WTC11 (cell line): ENCODE measurements at places on chromosomes 16 and 17. TPM values are rescaled to one million over a fixed set of nuclear protein-coding genes. Genes with fewer than 3 reads are reported as not detected.
A peak's percentile ranks its signal among the peaks of the same experiment; 100 is the strongest.

Gene SP6
- 2.0 to 3.3 TPM (median 2.3 TPM) in 3 replicates for total RNA-seq

Gene C16orf96
- total RNA-seq, result 1.3 to 2.1 TPM (median 1.5 TPM) in 3 replicates

Gene TMEM235
- 0.24 to 0.41 TPM (median 0.27 TPM) in 3 replicates for total RNA-seq

Gene INTS2
- total RNA-seq, result 24.1 to 24.9 TPM (median 24.3 TPM) in 3 replicates

Gene ITGAL
- total RNA-seq, result 0.64 to 1.1 TPM (median 1.0 TPM) in 3 replicates

GRCh38 chr17:60395508-60396065, 3.7 kb upstream of the USP32 start:
- no peak for DNase-seq
- no peak overlapping the region for H3K27ac ChIP-seq
- no peaks in the 10 kb centered on the region for H3K36me3 ChIP-seq
- no peaks in the 10 kb centered on the region for H3K27me3 ChIP-seq
- peaks cover 16% of the 10 kb centered on the region for H3K4me1 ChIP-seq
- no peak overlapping the region for H3K4me3 ChIP-seq

GRCh38 chr17:59440757-59441463, 109.5 kb downstream of the YPEL2 start:
- H3K4me3 ChIP-seq, result no peak overlapping the region
- no peaks in the 10 kb centered on the region; the same call in 1 of the 2 replicates for H3K27me3 ChIP-seq
- H3K27ac ChIP-seq, result no peak overlapping the region
- H3K4me1 ChIP-seq, result peaks cover 3% of the 10 kb centered on the region
- no peaks in the 10 kb centered on the region for H3K36me3 ChIP-seq

DNA sequence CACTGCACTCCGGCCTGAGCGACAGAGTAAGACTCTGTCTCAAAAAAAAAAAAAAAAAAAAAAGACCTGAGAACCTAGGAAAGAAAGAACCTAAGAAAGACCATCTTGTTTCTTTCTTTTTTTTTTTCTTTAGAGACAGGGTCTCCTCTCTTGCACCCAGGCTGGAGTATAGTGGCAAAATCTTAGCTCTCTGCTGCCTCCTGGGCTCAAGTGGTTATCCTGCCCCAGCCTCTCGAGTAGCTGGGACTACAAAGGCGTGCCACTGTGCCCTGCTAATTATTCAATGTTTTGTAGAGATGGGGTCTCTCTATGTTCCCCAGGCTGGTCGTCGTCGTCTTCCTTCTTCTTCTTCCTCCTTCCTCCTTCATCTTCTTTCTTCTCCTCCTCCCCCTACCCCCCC, 7.8 kb upstream of the BIRC5 start:
- H3K4me3 ChIP-seq, result no peak overlapping the region
- no peaks in the 10 kb centered on the region for H3K27me3 ChIP-seq
- no peaks in the 10 kb centered on the region for H3K4me1 ChIP-seq

DNA sequence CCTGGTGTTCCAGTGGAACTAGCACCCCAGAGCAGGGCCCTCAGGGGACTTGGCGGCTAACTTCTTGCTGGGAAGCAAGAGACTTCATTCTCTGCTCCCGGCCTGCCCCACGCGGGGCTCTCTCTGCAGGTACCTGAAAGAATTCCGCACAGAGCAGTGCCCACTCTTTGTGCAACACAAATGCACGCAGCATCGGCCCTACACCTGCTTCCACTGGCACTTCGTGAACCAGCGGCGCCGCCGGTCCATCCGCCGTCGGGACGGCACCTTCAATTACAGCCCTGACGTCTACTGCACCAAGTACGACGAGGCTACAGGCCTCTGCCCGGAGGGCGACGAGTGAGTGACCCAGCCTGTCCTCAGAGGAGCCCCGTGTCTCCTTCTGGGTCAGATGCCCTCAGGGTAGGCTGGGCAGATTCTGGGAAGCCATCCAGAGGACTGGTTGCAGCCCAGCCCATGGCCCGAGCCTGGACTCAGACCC, 25.1 kb downstream of the UNK start:
- H3K27me3 ChIP-seq, result no peaks in the 10 kb centered on the region
- DNase-seq, result no peak
- no peak overlapping the region for H3K27ac ChIP-seq
- no peak overlapping the region for H3K4me3 ChIP-seq

DNA sequence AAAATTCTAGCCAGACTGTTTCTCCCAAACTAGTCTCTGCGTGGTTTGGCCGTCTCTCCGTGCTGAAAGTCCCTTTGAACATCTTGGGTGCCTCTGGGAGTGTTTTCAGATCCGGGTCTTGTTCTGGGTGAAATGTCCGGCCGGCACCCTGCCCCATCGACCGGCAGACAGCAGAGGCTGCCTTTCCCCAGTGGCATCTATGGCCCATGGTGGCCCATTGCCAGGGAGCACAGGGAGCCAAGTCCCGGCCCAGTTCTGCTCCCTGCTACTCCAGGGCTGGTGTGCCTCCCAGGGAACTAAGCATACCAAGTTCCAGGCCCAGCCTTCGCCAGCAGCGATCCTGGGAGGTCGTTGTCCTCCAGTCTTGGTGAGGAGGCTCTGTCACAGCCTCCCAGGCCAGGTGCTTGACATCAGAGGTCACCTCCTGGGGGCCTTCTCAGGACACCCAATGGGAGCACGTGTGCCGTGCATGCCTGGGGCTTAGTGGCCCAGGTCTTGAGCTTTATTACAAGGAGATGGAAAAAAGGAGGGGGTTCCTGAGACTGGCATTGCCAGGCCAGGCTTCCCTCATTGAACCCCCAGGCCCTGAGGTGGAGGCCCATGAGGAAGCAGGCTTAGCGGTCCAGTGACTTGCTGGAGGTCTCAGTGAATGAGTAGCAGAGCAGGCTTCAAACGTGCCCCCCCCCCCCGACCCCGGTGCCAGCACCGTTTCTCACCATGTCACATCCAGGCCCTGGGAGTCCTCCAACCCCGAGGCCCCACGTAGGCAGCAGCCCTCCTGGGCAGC, 54.0 kb downstream of the PGS1 start:
- H3K36me3 ChIP-seq, result peaks cover 9% of the 10 kb centered on the region; the same call in 1 of the 2 replicates

- DNase-seq, result peak; percentile 61
- H3K4me3 ChIP-seq, result no peak overlapping the region; the same call in none of the 2 replicates
- 0 out of 2 replicates have a peak, but pooled peaks cover 6% of the 10 kb centered on the region for H3K36me3 ChIP-seq
- H3K27me3 ChIP-seq, result peaks cover 7% of the 10 kb centered on the region
Observed at GRCh38 chr16:84141143-84141670, 3.8 kb downstream of the HSDL1 start.

DNA sequence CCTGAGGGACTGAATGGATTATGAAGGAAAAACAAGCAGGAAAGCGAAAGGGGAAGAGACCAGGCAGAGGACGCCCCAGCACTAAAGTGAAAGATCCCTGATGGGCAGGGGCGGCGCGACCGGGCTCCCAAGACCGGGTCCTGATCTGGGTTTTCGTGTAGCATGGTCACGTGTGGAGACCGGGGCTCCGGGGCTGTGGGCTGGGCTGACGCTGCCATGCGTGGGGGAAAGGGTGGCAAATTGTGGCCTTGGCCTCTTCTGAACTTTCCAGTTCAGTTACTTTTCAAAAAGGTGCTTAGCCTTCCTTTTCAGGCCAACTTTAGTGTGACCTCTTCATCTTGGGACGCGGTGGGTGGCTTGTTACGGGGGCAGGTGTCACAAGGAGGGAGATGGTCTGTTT, 57.5 kb downstream of the METRNL start:
- H3K36me3 ChIP-seq, result peaks cover 4% of the 10 kb centered on the region
- no peak for DNase-seq
- H3K4me3 ChIP-seq, result no peak overlapping the region
- no peak overlapping the region for H3K27ac ChIP-seq
- no peaks in the 10 kb centered on the region for H3K4me1 ChIP-seq

GRCh38 chr17:48728232-48729231, at the start of gene HOXB13:
HOXB13 (minus strand) TSS chr17:48728750; CDS start chr17:48728593, 157 bp downstream.
- no peaks in the 10 kb centered on the region for H3K36me3 ChIP-seq
- peaks cover 42% of the 10 kb centered on the region for H3K4me1 ChIP-seq
- peak within 1 kb of the TSS; percentile 81 for H3K27ac ChIP-seq
- DNase-seq, result no peak

DNA sequence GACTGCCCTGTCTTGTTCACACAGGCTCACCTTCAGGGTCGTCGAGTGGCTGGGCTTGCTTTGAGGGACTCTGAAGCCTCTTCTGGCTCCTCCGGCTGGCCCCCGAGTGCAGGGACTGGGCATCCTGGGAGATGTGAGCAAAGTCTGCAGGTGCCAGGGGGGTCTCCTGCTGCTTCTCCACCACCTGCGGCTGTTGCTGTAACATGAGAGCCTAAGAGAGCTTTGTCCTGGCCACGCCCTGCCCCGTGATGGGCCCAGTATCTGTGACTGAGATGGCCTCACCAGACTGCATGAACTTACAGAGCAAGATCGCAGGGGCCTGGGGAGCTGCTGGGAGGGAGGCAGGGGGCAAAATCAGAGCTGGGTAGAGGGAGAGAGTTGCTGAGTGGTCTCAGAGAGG, 12.5 kb downstream of the ERN2 start:
- peak overlapping the region; percentile 88 for H3K27ac ChIP-seq
- H3K27me3 ChIP-seq, result peaks cover 16% of the 10 kb centered on the region
- peak; percentile 65 for DNase-seq

DNA sequence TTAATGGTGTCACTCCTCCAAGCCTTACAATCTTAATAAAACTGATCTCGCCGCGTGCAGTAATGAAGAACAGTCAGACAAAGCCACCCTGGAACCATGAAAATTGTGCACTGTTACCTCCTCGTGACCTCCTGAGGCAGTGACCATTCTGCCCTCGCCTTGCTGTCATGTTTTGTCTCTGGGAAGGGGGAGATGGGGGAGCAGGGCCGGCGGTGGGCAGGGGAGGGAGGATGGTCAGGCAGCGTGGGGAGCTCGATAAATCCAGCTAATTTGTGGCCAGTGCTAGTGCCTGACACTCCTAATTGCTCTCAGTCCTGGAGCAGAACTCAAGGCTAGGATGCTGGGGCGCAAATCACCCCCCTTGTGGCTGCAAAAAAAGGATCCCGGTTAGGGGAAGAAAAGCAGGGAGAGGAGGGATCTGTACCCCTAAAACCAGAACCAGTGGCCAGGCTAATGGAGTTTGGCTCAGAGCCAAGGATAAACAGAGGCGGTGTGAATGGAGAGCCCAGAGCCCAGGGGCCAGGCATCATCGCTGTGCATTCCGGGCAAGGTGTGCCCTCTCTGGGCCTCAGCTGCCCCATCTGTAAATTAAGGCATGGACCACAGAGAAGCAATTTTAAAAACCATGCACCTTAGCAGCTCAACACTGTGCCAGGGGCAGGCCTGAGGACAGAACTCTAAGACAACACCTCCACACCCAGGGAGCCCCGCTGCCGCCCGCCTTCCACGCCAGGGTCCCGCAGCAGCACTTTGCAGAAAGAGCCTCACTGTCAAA, 113.3 kb downstream of the ZNF423 start:
- H3K36me3 ChIP-seq, result no peaks in the 10 kb centered on the region
- DNase-seq, result no peak
- peak overlapping the region; percentile 69; the same call in 1 of the 2 replicates for H3K27ac ChIP-seq
- H3K4me3 ChIP-seq, result no peak overlapping the region
- peaks cover 40% of the 10 kb centered on the region for H3K4me1 ChIP-seq

DNA sequence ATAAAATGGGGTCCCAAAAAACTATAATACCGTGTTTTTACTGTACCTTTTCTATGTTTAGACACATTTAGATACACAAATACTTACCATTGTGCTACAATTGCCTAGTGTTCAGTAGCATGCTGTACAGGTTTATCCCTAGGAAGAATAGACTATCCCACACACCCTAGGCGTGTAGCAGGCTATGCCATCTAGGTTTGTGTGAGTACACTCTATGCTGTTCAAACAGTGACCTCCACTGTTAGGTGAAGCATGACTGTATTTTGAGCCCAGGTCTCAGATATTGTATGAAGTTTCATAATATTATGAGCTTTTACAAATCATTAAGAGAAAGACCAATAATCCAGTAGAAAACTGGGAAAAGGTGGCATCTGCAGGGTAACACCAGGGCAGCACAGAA, 23.6 kb downstream of the MILR1 start:
- no peak overlapping the region for H3K27ac ChIP-seq
- H3K4me1 ChIP-seq, result peaks cover 16% of the 10 kb centered on the region
- no peak overlapping the region for H3K4me3 ChIP-seq
- peaks cover 6% of the 10 kb centered on the region for H3K36me3 ChIP-seq
- no peak for DNase-seq
- no peaks in the 10 kb centered on the region; the same call in 1 of the 2 replicates for H3K27me3 ChIP-seq

- peaks cover 19% of the 10 kb centered on the region for H3K4me1 ChIP-seq
- no peak overlapping the region for H3K27ac ChIP-seq
- no peak overlapping the region for H3K4me3 ChIP-seq
- H3K27me3 ChIP-seq, result no peaks in the 10 kb centered on the region
- DNase-seq, result peak; percentile 7
Observed at GRCh38 chr17:231191-231965, 49.9 kb upstream of the DOC2B start.

DNA sequence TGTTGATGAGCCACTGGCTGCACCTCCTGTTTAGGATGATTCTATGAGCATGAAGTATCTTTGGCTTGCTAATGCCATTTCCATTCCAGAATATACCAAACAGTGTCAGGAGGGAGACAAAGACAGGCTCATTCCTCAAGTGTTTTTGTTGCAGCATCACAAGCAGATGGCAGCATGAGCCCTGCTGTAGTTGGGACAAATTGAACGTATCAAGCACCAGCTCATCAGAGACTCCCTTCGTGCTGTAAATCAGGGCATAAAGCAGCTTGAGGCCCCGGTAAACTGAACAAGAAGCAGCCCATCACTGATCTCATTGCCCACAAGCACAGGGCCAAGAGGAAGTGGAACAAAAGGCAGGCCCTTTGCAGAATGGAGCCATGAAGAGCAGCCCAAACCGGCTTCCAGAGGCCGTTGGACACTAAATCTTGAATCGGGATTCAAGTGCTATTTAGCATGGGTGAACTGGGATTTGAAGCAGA, 45.9 kb upstream of the HS3ST3A1 start:
- H3K4me3 ChIP-seq, result no peak overlapping the region
- no peak overlapping the region for H3K27ac ChIP-seq
- no peak for DNase-seq
- no peaks in the 10 kb centered on the region for H3K36me3 ChIP-seq
- H3K27me3 ChIP-seq, result no peaks in the 10 kb centered on the region

GRCh38 chr17:39662551-39663339, 2.4 kb upstream of the TCAP start:
- DNase-seq, result peak; percentile 36
- H3K4me1 ChIP-seq, result peaks cover 46% of the 10 kb centered on the region
- H3K36me3 ChIP-seq, result peaks cover 12% of the 10 kb centered on the region
- no peak overlapping the region for H3K4me3 ChIP-seq
- no peak overlapping the region for H3K27ac ChIP-seq

- H3K4me3 ChIP-seq, result no peak overlapping the region
- no peaks in the 10 kb centered on the region for H3K36me3 ChIP-seq
- H3K4me1 ChIP-seq, result no peaks in the 10 kb centered on the region; the same call in 1 of the 2 replicates
- DNase-seq, result no peak
- H3K27ac ChIP-seq, result no peak overlapping the region
Observed at GRCh38 chr16:31436221-31437045, 6.2 kb downstream of the ZNF843 start.
